Left lung (tissue), 14 donors: ENCODE measurements at places on chromosomes 5 and 9. TPM values are rescaled to one million over a fixed set of nuclear protein-coding genes. Genes with fewer than 3 reads are reported as not detected.

Gene PFN3
- not detected for total RNA-seq

Gene IGIP
- 11.6 TPM for total RNA-seq

Gene RASEF
- 26.7 TPM for total RNA-seq

Gene WDR41
- total RNA-seq = 43.6 TPM

Gene GLDC
- 0.41 TPM for total RNA-seq

Gene DBN1
- 83.1 TPM for total RNA-seq

GRCh38 chr9:130640681-130641080 is 23.7 kb upstream of the PRDM12 start:
- no peak for DNase-seq

DNA sequence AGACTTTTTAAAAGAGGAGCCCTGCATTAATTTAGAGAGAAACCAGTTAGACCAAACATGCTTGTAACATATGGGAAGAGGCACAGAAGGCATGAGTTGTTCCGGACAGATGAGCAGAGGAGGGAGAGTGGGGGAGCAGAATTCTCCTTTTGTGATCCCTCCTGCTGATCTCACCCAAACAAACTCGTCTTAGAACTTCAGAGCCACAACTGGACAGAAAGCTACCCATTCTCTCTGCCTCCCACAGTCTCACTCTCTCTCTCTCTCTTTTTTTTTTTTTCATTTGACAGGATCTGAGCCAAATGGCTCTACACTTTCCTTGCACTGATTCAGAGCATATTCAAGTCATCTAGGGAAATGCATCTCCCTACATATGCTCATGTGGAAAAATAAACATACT is 196.0 kb upstream of the PAPPA start:
- no peak for DNase-seq

GRCh38 chr9:129262261-129262660 is 84.2 kb upstream of the IER5L start:
- DNase-seq = peak; percentile 8

- DNase-seq = no peak
These were observed 39.9 kb downstream of the COL15A1 start for GRCh38 chr9:98983295-98984268.

DNA sequence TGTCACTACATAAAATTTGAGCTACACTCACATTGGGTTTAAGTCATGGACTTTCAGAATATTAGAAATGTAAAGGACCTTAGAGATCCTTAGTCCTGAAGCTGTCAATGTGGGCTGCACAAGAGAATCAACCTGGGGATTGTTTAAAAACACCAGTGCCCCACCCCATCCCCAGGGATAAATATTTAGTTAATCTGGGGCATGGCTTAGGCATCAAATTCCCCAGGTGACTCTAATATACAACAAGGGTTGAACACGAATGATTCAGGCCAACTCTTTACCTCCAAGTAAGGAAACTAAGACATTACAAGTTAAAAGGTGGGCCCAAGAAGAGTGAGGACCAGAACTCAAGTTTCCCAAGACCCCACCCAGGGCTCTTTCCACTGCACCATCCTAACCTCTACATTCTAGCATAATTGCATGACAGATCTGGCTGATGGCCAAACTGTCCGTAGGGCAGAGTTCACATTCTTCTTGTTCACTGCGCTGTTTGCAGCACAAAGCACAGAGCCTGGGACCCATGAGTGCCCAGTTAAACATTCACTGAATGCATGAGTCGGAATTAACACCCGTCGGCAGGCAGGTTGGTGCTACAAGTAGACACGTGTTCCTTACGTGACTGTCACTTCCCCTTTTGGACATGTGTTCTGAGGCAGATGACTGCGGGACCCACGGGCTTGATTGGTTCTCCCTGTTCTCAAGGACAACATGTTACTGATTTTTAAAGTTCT is 25.2 kb downstream of the CYFIP2 start:
- DNase-seq = no peak

DNA sequence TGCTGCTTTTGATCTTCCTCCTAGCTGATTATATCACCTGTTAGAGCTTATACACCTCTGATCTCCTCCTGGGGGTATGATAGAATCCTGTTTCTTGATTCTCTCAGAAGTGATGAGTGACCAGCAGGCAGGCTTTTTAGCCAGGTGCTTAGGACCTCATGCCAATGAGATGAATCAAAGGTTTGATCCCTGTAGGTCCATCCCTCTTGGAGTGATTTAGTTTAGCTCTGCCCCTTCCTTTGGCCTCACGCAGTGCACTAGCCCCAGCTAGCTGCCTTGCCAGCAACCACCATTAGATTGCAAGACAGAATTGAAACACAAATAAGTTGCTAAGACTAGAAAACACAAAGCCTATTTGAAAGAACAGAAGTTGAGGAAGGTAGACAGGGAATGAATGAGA is 84.4 kb downstream of the ZSWIM6 start:
- DNase-seq = no peak

DNA sequence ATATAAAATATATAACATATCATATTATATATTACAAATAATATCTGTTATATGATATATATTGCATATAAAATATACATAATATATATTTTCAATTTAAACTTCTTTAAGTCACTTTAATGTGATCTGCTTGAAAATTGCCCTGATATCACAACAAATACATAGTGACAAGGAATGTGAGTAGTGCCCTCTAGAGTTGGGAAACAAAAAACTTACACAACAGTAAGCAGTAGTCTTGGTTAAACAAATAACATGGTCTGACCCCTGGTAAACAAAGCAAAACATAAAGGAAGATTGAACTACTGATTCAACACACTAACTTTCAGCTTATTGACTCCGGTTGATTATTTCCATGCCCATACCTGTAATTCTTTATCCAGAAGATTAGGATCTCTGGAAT is 188.3 kb upstream of the NMUR2 start:
- DNase-seq = no peak

GRCh38 chr5:108655750-108656450 is 91.8 kb upstream of the FER start:
- DNase-seq = no peak
